ENCODE measurements at places on chromosomes 13 and 19. TPM values are rescaled to one million over a fixed set of nuclear protein-coding genes. Genes with fewer than 3 reads are reported as not detected.

The FXYD3 gene
- total RNA-seq: not detected

The CASP14 gene
- total RNA-seq: not detected

The VSTM2B gene
- total RNA-seq: not detected

The KIR3DL2 gene
- total RNA-seq: not detected

The ZNF296 gene
- total RNA-seq: not detected

The DZIP1 gene
- total RNA-seq: 44.5 TPM

The C13orf46 gene
- total RNA-seq: 0.44 TPM

The IGFL2 gene
- not detected for total RNA-seq

The ZNF541 gene
- total RNA-seq: not detected

The FBXO17 gene
- 13.8 TPM for total RNA-seq

The LAIR1 gene
- not detected for total RNA-seq

The DNAAF3 gene
- total RNA-seq: 0.66 TPM

The KLK14 gene
- total RNA-seq: not detected

The CEBPA gene
- total RNA-seq: 0.14 TPM

The NLRP9 gene
- total RNA-seq: not detected

The FPR1 gene
- total RNA-seq: 0.44 TPM

The RNF17 gene
- total RNA-seq: 0.88 TPM

The MISP gene
- total RNA-seq: 0.22 TPM

The ZNF606 gene
- total RNA-seq: 18.4 TPM

The MADCAM1 gene
- not detected for total RNA-seq

The CEACAM19 gene
- 1.3 TPM for total RNA-seq

The SHISA2 gene
- total RNA-seq: 0.57 TPM

The SYDE1 gene
- total RNA-seq: 26.5 TPM

The CNN2 gene
- 553 TPM for total RNA-seq

The SARS2 gene
- 22.5 TPM for total RNA-seq

The ELSPBP1 gene
- total RNA-seq: not detected

The GRIK5 gene
- not detected for total RNA-seq

The KLK4 gene
- total RNA-seq: not detected

The PCDH20 gene
- not detected for total RNA-seq

The CDX2 gene
- not detected for total RNA-seq

The LYL1 gene
- 6.9 TPM for total RNA-seq

The NBEA gene
- 4.0 TPM for total RNA-seq

The NKPD1 gene
- total RNA-seq: under 0.01 TPM

The LGALS4 gene
- not detected for total RNA-seq

The SYT3 gene
- total RNA-seq: not detected

The STOML3 gene
- total RNA-seq: not detected

The MAST1 gene
- not detected for total RNA-seq

The DHDH gene
- not detected for total RNA-seq

The TPT1 gene
- total RNA-seq: 3,865 TPM

The CEACAM20 gene
- total RNA-seq: not detected
